Myocyte (in vitro differentiated cells): ENCODE measurements at places on chromosomes 3 and 15. TPM values are rescaled to one million over a fixed set of nuclear protein-coding genes. Genes with fewer than 3 reads are reported as not detected.

The LARP6 gene
- total RNA-seq, result 20.6 and 44.4 TPM in 2 replicates

The CELF6 gene
- total RNA-seq, result 1.0 and 2.4 TPM in 2 replicates

The SH2D7 gene
- 0.16 and 0.31 TPM in 2 replicates for total RNA-seq

The SCAMP2 gene
- 59.2 and 77.2 TPM in 2 replicates for total RNA-seq

The MNS1 gene
- total RNA-seq, result 2.4 and 2.5 TPM in 2 replicates

The RTP3 gene
- total RNA-seq, result not detected in 2 replicates

The ECE2 gene
- total RNA-seq, result not detected in 2 replicates
